Fibroblast of pulmonary artery (primary cell): ENCODE measurements at places on chromosomes 1 and 21.

DNA sequence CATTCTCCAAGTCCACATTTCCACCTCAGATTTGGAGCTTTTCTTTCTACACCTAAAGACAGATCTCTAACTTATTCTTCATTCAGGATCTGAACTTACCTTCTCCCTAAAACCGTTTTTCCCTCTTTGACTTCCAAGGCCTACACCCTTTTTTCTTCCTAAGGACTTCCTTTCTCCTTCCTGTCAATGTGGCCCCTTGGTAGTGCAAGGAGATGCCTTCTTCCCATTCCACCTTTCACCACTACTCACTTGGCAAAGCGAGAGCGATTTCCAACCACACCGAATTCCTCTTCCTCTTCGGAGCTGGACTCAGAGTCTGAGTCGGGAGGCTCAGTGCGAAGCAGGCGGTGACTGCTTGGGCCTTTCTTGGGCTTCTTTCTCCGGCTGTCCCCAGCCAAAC lies 1.3 kb downstream of the EFCAB14 start:
- DNase-seq: no peak

GRCh38 chr1:114390361-114390760 lies 120.6 kb downstream of the TRIM33 start:
- no peak for DNase-seq

GRCh38 chr1:112673592-112674439 lies 643 bp upstream of the MOV10 start:
- peak; percentile 83 for DNase-seq

GRCh38 chr1:226938903-226939437 lies 1.1 kb upstream of the COQ8A start:
- DNase-seq: peak; percentile 65

- peak; percentile 7 for DNase-seq
These were observed 4.9 kb downstream of the CACHD1 start for GRCh38 chr1:64474665-64475439.

GRCh38 chr1:23168445-23169194 lies at the start of gene LUZP1:
Gene LUZP1, minus strand, starts transcription at chr1:23168856.
- DNase-seq: peak; percentile 93

DNA sequence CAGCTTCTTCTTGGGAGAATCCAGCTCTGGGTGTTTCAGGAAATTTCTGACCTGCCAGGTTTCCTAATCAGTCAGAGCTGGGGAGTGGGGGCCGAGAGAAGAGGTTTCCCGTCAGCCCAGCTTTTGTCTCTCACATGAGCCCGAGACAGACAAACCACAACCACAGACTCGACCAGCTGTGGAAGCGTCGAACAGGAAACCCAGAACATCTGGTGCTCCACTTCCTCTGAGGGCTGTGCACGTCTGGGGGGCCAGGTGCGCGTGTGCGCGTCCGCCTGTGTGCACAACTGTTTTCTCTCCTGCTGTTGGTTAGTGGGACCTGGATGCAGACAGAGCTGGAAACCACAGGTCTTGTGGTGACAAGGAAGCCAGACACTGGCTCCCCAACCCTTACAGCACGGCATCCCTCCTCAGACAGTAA lies 113.0 kb upstream of the SLC25A33 start:
- DNase-seq: no peak

DNA sequence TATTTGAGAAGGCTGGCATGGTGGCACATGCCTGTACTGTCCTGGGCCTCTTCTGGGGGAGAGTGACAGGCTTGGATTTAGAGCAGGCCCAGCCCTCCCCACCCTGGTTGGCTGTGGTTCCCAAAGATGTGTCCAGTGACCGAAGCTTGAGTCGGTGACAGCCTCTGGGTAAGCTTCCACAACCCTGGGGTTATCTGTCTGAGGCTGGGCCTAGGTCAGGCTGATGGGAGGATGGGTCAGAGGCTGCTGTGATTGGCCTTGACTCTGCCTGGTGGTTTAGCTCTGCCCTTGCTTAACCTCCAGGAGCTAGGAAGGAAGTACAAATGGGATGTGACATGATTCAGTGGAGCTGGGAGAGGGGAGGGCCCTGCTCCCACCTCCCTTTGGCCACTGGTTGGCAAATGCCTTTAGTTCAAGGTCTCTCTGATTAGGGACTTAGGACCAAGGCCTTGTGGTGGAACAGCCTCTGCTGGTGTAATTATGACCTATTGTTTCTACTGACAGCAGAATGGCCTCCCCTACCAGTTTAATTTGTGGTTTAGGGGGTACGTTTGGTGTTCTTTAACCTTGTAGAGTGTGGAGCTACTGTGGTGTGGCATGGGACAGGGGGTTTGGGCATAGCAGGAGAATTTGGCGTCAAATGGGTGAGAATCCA lies 16.6 kb downstream of the NUDC start:
- DNase-seq: no peak

- no peak for DNase-seq
These were observed 203.8 kb upstream of the DUSP10 start for GRCh38 chr1:221945669-221946068.
